Kidney epithelial cell (primary cell): ENCODE measurements at places on chromosomes 16 and 17.

- no peak for DNase-seq
Observed at GRCh38 chr16:88354229-88355092, 28.3 kb upstream of the ZNF469 start.

DNA sequence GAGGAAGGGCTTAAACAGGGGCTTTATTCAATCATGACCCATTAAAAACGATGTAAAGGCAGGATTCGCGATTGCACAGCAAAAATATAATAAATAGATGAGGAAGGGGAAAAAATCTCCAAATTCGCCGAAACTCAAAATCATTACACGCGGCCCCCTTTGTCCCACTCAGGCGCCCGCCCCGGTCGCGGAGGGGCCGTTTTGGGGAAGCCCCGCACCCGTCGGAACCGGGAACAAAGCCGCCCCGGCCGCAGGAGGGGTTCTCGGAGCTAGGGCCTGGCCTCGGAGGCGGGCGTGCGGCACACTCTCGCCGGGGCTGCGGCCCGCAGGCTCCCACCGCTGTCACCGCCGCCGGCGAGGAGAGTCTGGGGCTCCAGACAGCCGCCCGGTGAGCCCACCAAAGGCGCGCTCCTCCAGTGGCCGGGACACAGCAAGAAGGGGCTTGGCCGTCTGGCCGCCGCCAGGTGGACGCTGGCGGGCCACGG is 521 bp downstream of the C16orf87 start:
- no peak for DNase-seq

DNA sequence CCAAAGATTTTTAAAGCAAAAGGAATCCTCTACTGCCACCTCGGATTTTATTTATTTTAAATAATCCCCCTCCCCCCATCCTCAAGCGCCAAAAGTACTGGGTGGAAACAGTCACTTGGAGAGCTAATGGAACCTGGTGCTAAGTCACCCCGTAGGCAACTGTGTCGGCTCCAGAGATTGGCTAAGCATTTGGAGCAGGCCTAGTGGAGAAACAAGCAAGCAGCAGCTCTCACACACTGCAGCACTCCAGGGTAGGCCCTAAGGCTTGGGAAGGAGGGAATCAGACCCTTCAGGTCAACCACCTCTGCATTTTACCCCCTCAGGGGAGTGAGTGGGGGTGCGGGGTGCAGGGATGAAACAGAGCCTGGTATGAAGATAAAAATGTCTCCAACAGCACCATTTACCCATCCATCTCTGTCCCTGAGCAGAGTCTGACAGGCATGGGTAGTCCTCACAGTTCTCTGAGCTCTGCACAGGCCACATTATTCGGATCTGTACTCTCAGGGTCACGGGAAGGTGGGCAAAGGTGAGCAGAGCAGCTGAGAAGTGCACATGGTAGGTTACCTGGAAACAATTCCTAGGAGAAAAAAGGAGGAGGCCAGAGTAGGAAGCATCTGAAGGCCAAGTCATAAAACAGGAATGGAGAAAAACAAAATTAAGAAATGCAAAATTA is 27.2 kb upstream of the STAC2 start:
- no peak for DNase-seq

DNA sequence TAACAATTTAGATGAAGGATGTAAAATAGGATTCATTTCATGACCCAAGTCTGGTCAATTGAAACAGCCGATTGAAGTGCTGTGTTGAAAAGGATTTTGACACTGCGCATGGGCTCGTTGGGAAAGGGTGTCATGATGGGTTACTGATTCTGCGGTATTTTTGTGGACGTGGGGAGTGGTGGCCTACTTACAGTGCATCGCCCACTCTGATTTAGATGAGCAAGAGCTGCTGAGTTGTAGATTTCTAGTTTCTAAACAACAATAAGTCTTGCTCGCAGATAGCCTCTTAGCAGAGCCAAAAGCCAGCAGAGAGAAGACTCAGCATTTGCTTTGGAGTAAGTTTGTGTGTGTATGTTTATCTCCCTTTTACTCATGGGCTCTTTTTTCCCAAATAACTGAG is 731.0 kb downstream of the MAF start:
- no peak for DNase-seq

- DNase-seq = no peak
Observed at GRCh38 chr16:79008036-79008868, 592.3 kb downstream of the MAF start.

- DNase-seq = no peak
Observed at GRCh38 chr17:81431545-81432482, 36.6 kb downstream of the BAHCC1 start.

DNA sequence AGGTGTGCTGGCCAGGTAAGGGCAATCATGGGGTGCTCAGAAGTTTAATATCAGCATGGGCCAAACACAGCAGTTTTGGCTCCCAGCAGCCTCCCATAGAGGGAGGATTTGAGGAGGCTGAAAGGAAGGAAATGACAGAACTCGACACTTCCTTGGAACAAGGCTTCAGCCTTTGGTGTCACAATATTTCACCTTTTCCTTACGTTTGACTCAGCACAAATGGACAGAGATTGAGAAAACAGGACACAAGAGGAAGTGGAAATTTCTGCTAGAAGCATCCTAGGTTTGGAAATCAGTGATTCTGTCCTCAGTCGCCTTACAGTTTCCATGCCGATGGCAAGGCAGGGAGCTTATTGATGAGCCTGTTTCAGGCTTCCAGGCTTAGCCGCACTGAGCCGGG is 181.4 kb downstream of the MAF start:
- no peak for DNase-seq

GRCh38 chr17:14334919-14335318 is 34.0 kb downstream of the HS3ST3B1 start:
- no peak for DNase-seq

DNA sequence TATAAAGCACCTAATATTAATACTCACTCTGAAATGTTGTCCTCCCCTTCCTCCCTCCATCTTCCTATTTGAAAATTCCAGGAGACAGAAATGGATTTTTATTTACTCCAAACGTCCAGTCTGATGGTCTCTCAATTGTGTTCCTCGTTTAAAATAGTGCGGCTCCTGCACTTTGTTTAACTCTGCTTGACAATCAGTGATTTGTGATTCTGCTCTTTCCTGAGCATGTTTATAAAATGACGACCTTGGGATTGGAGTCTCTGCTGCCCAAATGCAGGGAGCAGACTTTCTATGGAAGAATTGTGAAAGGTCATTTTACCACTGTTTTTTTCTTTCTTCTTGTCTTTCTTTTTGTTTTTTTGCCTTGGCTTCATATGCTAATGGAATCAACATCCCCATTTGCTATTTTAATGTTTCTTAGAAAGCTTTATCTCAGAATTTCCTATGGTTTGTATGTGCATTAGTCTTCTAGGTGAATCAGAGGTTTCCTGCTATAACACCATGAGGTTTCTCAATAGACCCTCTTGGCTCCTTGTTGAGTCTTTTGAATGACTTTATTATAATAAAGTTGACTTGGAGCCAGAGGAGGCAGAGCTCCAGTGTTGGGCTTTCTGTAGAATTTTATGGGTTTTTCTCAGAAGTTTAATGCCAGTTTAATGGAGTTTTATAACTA is 376.5 kb downstream of the CDH11 start:
- DNase-seq = no peak

DNA sequence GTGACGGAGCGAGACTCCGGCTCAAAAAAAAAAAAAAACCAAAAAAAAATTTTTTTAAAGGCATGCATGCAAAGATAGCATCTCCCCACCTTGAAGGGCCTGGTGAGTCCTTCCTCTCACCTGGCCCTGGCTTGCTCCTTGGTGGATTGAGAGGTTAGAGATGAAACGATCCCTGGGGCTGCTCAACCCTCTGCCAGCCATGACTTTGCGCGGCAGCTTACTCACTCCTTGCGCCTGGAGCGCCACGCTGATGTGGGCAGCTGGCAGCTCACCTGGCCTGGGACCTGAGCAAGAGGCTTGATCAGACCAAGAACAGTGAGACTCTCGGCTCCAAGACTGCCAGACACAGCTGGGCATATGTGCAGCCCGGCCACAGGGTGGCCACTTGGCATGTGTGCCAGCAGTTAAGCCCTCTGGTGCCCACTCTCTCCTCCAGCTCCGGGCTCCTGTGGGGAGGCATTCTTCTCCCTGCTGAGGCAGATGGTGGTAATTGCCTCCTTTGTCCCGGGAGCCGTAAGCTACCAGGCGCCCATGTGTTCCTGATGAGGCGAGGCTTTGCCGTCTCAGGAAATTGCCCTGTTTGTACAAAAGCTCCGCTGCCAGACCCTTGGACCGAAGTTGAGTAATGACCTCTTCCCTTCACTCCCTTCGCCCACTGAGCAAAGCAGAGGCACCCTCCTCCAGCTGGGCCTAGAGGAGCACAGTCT is 5.1 kb upstream of the EVPL start:
- DNase-seq = no peak

DNA sequence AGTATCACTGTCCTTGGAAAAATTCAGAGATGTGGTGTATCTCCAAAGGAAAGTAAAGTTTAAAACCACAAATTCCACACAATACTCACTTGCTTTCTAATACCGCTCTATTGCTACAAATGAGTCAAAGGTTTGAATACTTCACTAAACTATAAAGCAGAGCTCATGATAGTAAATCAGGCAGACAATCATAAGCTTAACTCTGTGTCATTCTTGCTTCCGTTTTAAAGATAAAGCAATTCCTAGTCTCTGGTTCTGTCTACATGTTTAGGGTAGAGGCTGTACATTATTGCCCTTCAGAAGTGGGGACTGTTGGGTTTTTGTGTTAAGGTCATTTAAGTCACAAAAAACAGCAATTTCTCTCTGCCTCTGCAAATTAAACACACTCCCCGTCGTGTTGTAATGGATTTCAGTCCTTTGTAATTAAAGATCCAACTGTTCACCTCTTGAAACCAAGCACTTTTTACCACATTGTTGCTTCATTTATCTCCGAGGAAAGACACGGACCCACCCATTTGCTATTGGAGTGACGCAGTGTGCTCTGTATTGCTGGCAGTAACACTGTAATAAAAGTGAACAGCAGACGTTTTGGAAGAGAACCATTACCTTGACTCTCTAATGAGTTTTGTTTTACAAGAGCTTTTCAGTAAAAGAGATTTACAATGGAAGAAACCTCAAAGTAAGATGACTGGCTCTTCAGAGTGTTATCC is 83.1 kb upstream of the CNTNAP4 start:
- DNase-seq = no peak

- DNase-seq = no peak
Observed at GRCh38 chr17:68783861-68784260, 171.3 kb downstream of the ABCA8 start.

- no peak for DNase-seq
Observed at GRCh38 chr16:23802776-23803175, 33.0 kb upstream of the PRKCB start.

DNA sequence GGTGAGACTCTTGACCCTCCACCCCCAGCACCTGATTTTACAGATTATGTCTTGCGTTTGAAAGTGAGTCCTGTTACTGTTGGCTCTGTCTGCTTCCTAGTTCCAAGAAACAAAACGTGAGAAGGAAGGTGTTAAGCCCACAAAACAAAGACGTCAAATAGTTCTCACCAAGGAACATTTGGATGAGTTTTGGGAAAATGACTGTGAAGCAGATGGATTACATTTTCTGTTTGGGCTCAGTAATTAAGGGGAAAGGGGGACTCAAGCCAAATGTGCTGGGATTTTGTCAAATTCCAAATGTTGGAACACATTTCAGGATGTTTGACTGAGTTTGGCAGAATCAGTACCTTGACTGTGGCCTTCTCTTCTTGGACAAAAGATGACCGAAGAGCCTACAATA is 71.2 kb downstream of the PCTP start:
- no peak for DNase-seq

- DNase-seq = no peak
Observed at GRCh38 chr17:16378636-16379282, 2.1 kb upstream of the UBB start.

DNA sequence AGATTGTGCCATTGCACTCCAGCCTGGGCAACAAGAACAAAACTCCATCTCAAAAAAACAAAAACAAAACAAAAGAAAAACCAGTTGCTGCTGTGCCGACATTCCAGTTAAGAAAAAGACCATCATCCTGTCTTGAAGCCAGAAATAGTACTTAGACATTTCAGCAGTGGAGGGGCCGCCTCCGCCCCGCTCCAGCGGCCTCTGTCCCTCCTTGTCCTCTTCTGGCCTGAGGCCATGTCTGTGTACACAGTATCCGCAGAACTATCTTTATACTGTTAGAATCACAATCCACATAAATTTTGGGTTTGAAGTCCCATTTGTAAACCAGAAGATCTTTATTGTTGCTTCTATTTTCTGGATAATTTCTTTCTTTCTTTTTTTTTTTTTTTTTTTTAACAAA is 24.9 kb downstream of the ZC3H18 start:
- DNase-seq = no peak

DNA sequence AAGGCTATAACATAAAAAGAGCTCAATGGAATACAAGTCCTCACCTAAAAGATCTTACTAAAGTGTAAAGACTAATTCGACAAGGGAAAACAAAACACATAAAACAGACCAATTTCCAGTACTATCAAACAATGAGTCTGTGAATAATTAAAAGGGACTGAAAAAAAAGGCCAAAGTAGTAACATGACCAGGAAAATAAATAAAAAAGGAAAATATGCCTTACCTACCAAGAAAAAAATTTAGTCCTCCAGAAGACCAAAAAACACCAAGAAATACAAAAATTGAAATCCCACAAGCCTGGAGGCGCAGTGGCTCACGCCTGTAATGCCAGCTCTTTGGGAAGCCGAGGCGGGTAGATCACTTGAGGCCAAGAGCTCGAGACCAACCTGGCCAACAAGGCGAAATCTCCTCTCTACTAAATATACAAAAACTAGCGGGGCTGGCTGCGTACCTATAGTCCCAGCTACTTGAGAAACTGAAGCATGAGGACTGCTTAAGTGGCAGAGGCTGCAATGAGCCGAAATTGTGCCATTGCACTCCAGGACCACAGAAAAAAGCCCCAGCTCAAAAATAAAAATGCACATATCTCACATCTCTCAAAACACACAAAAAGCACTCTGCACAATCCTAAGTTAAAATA is 60.8 kb downstream of the TEX14 start:
- DNase-seq = no peak

DNA sequence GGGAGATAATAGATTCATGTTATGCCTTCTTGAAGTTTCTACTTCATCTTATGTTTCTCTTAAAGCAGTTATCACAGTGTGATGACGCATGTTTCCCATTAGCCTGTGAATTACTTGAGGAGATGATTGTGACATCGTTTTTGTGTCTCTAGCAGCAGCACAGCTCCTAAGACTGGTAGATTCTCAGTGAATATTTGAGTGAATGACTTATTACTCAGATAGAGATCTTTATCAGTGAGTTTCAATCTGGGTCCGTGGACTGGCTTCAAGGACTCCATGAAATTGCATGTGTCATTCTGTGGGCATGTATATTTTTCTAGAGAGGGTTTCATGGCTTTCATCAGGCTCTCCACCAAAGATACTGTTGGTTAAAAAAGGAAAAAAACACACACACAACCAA is 29.9 kb downstream of the YPEL2 start:
- DNase-seq = no peak

DNA sequence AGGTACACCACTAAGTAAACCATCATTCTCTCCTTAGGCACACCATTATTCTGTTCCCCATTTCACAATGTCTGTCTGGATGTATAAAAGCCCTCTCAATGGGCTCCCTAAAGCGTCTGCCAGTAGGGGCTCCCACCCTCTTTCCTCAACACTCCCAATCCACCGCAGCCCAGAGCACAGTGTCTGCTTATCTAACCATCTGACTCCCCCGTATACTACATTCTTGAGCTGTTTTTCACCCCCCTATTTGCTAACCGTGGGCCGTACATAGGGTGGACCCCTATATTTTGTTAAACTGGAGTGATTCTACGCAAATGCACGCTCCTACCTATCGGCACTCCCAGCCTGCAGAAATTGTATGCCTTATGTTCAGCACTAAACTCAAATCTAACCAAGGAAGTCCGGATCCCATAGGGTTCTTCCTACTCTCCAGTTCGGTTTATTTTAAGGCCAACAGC is 685 bp upstream of the PSMD3 start:
- DNase-seq = no peak

GRCh38 chr16:1761751-1762150 is 9.6 kb downstream of the NME3 start:
- DNase-seq = no peak
